ENCODE measurements at places on chromosomes 1 and 21.

- DNase-seq = no peak
Observed at GRCh38 chr1:204178487-204179281, 12.5 kb upstream of the REN start.

- peak; percentile 60 for DNase-seq
Observed at GRCh38 chr1:202154766-202155477, 5.5 kb downstream of the PTPN7 start.

DNA sequence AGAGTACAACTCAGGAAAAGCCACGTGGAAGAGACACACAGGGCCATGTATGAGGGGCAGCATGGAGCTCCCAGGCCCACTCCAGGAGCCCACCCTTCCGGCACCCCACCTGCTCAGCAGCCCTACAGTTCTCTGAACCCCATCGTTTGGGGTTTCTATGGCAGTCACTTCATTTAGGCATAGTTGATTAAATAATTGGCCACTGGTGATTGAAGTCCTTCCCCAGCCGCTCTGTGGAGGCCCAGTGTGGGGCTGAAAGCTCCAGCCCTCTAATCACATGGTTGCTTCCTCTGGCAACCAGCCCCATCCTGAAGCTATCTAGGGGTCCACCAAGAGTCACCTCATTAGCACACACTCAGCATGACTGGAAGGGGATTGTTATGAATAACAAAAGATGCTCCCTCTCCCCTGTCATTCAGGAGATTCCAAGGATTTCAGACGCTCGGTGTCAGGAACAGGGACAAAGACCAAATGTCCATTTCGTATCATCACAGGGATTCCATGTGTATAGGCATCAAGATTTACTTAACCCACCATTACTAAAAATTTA is 12.2 kb upstream of the S100A7A start:
- no peak for DNase-seq

GRCh38 chr1:149903836-149904491 is 4.6 kb downstream of the BOLA1 start:
- no peak for DNase-seq

GRCh38 chr1:28078680-28079626 is 9.5 kb downstream of the EYA3 start:
- no peak for DNase-seq

- no peak for DNase-seq
Observed at GRCh38 chr21:37532868-37533780, 166.6 kb downstream of the DYRK1A start.

DNA sequence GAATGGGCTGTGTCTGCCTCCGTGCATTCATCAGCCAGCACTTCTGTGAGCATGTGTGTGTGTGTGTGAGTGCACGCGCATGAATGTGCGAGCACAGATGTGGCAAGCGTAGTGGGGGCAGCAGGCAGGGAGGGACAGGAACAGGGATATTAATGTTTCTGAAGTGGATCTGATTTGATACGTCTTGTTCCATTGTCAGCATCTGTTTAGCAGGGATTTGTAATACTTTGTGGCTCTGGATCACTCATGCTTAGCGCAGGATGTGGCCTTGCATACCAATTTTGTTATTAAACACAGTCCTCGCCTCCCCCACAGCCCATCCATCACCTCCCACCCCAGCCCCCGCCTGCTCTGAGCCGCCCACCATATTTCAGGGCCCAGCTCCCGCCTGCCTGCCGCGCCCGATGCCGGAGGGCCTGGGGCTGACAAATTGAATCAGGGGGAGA is 52.4 kb downstream of the TMEM53 start:
- DNase-seq = no peak

- DNase-seq = no peak
Observed at GRCh38 chr21:20207335-20207734, 790.9 kb upstream of the NCAM2 start.

GRCh38 chr1:67355745-67356424 is 48.2 kb downstream of the IL12RB2 start:
- DNase-seq = no peak

DNA sequence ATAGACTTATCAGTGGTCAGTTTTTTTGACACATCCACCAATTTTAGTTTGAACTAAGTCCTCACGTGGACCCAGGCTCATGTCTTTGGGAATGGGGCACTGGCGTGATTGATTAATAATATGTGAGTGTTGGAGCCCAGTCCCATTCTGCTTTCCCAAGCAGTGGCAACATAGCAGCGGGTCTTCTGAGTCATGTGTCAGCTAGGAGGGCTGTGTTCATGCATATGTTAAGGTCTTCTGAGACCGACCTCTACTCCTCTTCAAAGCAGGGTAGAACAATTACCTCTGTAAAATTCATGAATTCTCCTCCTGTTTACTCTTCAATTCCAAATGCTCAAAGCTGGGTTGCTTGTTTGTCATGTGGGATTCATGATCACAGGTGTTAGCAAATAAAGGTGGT is 291.3 kb downstream of the CAMTA1 start:
- no peak for DNase-seq

DNA sequence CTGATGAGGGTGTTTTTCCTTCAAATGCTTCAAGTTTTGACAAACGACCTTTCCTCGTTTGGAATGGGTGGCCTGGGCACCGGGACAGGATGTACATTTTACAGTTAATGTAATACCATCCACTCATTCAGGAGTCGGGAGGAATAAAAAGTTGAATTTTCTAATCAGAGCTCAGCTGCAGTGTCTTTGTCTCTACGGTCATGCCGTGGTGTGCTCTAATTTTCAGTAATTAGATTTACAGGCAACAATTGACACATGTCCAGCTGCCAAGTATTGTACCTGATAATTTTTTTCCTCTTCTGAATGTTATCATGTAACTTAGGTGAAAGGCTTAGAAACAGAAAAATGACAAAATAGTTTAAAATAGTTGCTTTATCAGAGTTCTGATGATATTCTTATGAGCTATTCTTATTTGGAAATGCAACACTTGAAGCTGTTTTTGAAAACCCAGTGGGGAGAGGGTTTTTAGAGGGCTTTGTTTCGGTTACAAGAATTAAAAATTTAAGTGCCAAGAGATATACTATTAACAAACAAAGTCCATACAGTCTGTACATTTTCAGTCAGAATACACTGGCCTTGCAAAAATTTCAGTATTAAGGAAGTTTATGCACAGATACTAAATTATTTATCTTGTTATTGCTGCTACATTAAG is 1.0 kb downstream of the CDKN2C start:
- DNase-seq = no peak

- DNase-seq = no peak
Observed at GRCh38 chr1:85898861-85899260, 190.6 kb upstream of the ZNHIT6 start.

DNA sequence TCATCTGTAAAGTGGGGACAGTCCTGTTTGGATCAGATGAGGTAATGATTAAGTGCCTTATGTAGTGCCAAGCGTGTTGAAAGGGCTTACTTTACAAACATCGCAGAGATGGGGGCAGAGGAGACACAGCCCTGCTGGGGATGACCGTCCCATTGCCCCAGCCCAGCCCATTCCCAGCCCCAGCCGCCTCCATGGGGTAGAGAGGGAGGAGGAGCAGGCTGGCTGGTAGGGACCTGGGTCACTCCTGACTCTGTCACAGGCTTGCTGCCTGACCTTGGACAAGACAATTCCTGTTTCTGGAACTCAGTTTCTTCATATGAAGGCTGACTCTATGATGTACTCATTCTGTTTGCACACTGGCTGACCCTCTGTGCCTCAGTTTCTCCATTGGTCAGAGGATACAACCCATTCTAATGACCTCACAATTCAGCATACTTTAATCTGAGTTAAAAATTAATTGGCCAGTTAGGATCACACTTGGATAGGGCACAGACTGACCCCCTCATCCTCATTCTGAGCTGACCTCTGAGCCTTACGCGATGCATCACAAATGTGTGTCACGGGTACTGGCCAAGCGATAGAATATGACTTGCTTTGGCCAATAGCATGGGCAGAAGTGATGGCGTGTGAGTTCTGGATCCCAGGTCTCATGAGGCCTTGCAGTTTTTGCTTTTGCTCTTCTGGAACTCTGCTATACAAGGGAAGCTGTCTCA is 91.1 kb downstream of the PTPRU start:
- DNase-seq = no peak

GRCh38 chr1:71049951-71050598 is 2.5 kb upstream of the PTGER3 start:
- peak; percentile 74 for DNase-seq

DNA sequence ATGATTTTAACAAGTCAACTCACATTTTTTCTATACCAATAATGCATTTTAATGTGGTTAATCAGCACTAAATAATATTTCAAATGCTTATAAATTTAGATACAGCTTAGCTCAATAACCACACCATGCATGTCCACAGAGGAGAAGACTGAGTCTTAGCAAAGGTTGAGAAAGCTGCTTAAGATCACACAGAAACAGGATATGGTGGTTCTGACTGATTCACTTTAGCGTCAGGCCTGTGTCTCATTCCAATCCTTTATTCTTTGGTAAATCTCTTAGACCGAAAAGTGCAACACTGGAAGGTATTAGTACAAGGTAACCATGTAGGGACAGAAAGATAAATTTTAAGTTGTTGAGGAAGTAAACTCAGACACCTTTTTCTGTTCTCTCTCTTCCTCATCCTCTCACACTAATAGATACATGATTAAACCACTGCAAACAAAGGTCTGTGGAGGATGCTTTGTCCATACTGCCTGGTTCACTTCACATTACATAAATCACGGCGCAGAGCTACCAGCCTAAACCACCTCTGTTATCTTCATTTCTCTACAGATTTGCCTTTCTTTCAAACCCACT is 139.0 kb downstream of the DPYD start:
- DNase-seq = peak; percentile 23

- DNase-seq = no peak
Observed at GRCh38 chr1:231639819-231640218, 13.2 kb downstream of the DISC1 start.

Measured in Jurkat, Clone E6-1 (cell line).